Esophagus squamous epithelium (tissue), 5 donors: ENCODE measurements at places on chromosomes 2 and 18.

- peak; percentile 7 for DNase-seq
Measured at GRCh38 chr18:76620321-76621170, 125.5 kb upstream of the ZNF516 start.

GRCh38 chr2:105380432-105381100, 18.3 kb downstream of the FHL2 start:
- DNase-seq, result no peak

GRCh38 chr2:191358325-191359025, 113.3 kb downstream of the MYO1B start:
- DNase-seq, result no peak

DNA sequence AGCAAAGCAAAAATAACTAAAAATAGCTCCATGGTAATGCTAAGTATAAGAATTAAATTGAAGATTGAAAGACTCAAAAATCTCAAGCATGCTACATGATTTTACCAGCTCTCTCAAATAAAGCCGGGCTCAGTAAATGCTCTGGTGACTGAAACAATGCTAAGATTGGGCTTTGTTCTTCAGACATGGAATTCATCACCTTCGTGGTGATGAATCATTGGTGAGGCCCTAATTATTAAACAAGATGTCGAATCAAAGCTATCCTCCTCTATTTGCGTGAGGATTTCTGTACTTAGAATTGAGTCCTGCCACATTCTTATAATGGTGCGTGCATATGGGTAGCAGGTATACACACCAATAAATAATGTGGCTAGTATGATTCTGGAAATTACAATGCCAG, 58.8 kb upstream of the LRRTM1 start:
- DNase-seq, result no peak

DNA sequence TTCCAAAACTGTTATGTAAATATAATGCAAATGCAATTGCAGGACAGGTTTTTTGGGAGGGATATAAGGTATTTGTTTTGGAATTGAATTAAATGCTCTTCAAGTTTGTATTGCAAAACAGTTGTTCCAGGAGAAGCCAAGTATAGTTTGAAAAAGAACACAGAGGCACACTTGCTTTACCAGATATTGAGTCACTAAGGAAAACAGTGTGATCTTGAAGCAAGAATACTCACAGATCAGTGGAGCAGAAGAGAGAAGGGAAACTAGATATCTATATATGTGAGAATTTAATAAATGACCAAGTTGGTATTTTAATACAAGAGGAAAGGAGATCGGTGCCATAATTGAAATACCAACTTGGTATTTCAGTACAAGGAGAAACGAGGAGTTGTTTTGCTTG, 178.9 kb downstream of the CAPN13 start:
- no peak for DNase-seq
